ENCODE measurements at places on chromosomes 3 and 15.

- no peak for DNase-seq
Observed at GRCh38 chr15:73941871-73942635, 15.8 kb downstream of the LOXL1 start.

DNA sequence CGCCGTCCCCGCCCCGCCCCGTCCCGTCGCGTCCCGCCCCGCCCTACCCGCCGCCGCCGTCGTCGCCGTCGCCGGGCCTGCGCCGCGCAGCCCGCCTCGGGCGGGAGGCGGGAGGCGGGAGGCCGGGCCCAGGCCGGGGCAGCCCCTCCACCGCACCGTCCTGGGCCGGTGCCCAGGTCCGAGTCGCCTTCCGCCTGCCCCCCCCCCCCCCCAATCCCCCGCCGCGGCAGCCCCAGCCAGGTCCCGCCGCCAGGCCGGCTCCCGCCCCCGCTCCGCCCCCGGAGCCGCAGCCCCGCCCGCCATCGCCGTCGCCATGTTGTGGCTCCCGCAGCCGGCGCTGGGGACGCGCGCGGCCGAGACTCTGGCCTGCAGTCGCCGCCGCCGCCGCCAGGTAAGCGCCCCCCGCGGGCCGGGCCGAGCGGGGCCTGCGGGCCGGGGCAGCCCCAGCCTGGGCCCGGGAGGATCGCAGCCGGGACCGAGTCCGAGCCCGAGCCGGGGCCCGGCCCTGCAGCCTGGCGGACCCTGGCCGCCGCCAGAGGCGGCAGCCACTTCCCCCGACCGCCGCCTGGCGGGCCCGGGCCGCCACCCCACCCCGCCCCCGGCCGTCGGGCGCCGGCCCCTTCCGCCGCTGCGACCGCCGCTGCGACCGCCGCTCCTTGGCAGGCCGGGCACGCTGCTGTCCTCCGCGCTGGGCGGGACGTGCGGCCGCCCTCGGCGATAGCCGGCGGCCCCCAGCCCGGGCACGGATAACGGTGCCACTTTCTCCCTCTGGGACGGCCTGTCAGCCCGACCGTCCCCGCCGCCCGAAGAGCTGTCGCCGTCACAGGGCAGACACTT is at the start of gene ZNF592:
Gene ZNF592, plus strand, starts transcription at position 319 of the 837 bp plus-strand sequence. CDS start 34,084 bp downstream, outside the sequence.
- DNase-seq = peak; percentile 91

GRCh38 chr3:37189109-37189508 is 14.7 kb upstream of the LRRFIP2 start:
- no peak for DNase-seq

GRCh38 chr3:100389025-100389424 is 11.9 kb downstream of the TOMM70 start:
- no peak for DNase-seq

DNA sequence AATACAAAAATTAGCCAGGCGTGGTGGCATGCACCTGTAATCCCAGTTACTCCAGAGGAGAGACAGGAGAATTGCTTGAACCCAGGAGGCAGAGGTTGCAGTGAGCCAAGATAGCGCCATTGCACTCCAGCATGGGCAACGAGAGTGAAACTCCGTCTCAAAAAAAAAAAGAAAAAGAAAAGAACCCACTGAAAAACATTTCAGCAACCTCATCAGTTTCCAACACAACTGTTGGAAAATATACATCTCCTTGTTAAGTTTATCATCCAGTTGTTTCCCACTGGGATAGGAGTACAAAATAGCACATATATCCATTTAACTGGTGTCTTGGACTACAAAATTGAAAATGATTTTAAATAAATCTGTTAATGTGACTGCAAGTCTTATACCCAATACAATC is 2.2 kb downstream of the RPN1 start:
- no peak for DNase-seq

DNA sequence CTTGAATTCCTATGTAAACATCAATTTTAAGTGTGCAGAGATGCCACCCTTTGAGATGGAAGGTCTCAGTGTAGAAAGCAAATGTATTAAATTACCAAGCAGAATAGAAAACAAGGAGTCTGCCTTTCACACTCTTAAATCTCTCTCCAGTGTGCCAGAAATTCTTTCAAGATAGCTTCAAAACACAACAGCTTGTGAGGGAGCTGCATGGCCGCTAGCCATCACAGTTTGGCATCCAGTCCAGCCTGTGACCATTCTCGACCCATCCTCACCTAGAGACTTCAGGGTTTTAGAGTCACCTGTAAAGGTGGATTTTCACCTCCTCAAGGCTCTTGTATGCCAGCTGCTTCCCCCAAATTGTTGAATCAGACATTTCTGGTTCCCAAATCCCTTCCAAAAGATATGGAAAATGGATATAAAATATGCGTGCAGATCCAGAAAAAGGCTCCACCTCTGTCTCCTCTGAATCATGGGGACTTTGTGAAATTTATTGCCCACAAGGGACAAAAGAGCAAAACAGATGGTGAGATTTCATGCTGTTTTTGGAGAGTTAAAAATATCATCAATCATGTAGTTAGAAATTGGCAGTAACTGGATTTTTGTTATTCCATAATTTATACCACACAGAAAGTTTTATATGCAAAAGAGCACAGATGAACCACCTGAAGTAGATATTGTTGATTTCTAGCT is 114.2 kb upstream of the THRB start:
- DNase-seq = no peak

GRCh38 chr3:43219616-43220015 is 66.7 kb upstream of the SNRK start:
- no peak for DNase-seq

DNA sequence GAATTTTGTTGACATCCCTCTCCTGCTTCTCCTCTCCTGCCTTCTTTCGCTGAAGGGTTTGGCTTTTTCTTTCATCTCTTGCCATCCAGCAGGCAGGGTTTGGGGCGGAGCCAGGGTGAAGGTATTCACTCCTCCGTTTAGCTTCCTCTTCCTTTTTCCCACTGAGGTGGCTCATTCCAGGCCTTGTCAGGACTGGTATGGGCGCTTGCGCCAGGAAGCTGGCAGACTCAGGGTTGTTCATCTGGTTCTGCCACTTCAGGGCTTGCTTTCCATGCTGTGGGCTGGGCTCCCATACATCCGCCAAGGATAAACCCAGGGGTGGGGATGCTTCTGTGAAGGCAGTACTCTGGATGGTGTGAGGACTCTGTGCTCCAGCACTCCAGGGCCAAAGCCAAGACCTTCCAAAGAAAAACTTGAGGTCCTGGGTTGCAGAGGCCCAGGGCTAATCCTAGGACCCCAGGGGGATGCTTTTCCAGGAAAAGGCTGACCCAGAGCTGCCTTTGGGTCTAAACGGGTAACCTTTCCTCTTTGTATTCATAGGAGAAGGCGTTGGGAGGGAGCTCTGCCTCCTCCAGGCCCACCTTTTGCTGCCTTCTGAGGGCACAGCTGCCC is 7.7 kb upstream of the AMOTL2 start:
- peak; percentile 68 for DNase-seq

DNA sequence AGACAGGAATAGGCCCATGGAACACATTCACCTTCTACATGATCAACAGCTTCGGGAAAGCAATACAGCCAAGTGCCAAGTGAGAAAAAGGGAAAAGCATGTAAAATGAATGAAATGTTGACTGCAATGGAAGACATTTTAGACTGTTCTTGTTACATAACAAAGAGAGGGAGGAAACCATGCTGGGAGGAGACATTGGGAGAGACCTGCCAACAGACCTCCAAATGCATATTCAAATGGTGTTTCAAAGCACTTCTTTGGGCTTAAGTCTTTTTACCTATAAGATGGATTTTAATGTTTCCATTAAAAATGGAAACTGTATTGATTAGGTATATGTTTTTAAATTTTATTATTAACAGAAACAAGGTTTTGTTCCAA is 350.0 kb upstream of the THBS1 start:
- no peak for DNase-seq

GRCh38 chr15:61839546-61839945 is 220.7 kb downstream of the VPS13C start:
- no peak for DNase-seq

- no peak for DNase-seq
Observed at GRCh38 chr3:165279471-165279870, 83.3 kb upstream of the SLITRK3 start.

DNA sequence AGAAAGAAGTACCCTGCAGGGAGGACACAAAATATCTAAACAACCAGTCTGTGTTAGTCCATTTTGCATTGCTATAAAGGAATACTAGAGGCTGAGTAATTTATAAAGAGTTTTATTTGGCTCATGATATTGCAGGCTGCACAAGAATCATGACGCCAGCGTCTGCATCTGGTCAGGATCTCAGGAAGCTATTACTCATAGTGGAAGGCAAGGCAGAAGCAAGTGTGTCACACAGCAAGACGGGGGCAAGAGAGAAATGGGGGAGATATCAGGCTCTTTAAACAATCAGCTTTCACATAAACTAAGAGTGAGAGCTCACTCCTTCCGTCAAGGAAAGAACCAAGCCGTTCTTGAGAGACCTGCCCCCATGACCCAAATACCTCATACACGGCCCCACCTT is 614.8 kb downstream of the ZIC1 start:
- DNase-seq = no peak

- DNase-seq = no peak
Observed at GRCh38 chr3:126153695-126154360, 26.6 kb downstream of the ALDH1L1 start.

GRCh38 chr3:66442254-66443117 is 58.3 kb downstream of the LRIG1 start:
- DNase-seq = no peak

DNA sequence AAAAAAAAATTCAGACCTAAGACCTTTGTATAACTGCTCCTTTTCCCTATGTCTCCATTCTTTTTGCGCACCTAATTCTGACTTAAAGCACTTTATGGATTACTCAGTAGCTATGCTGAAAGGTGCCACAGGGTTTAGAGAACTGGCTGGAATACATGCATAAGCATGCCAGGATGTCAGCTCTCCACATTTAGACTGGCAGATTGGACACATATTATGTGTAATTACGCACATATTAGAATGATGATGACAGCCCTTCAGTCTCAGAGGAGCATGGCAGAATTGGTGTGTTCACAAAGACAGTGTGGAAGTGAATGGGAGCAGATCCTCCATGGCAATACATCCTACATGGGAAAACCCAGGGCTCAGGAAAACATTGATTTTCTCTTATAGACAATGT is 108.1 kb upstream of the LSAMP start:
- no peak for DNase-seq

DNA sequence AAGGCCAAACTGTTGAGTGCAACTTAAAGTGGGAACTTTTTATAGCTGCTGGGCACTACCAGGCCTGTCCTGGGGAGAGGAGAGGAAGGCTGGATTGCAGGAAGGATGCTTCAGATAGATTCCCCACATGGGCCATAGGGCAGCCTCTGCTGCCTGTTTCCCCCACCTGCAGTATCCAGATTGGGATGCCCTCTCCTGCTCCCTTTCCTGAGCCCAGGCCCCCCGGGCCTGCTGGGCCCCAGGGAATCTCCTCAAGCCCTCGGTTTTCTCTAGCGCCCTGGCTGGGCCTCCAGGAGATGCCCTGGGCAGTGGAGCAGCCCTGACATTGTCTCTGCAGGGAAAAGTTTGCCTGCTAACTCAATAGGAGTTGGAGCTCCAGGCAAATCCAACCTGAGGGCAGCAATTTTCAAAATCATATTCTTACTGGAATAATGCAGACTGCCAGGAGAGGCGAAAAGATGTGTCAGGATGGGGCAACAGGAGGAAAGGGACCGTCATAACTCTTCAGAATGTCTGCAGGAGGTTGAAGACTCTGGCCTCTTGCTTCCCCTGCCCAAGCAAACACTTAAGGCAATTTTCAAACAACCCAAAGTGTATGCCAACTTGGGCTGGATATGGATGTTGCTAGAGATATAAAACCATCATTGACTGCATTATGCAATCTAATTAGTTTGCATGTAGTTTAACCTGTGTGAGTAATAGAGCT is 4.4 kb downstream of the NR2F2 start:
- DNase-seq = no peak

- DNase-seq = no peak
Observed at GRCh38 chr3:182802413-182803390, 9.4 kb downstream of the ATP11B start.

- DNase-seq = no peak
Observed at GRCh38 chr3:21889166-21889565, 138.2 kb upstream of the ZNF385D start.

DNA sequence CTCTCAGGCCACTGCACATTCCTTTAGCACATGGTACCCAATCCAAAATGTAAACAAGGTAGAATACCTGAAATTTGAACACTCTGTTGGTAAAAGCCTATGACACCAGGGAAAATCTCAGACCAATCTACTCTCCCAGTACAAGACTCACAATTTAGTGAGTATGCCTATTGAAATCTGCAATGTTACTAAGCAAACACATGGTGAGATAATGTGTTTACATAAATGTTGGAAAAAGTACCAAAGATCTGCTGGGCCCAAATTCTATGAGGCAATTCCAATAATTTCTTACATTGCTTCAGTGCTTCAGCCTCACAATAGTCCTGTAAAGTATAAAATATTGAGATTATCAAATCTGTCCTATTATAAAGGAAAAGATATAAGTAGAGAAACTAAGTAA is 536.1 kb downstream of the PYDC2 start:
- DNase-seq = no peak

- no peak for DNase-seq
Observed at GRCh38 chr3:88807491-88808105, 299.8 kb upstream of the EPHA3 start.

DNA sequence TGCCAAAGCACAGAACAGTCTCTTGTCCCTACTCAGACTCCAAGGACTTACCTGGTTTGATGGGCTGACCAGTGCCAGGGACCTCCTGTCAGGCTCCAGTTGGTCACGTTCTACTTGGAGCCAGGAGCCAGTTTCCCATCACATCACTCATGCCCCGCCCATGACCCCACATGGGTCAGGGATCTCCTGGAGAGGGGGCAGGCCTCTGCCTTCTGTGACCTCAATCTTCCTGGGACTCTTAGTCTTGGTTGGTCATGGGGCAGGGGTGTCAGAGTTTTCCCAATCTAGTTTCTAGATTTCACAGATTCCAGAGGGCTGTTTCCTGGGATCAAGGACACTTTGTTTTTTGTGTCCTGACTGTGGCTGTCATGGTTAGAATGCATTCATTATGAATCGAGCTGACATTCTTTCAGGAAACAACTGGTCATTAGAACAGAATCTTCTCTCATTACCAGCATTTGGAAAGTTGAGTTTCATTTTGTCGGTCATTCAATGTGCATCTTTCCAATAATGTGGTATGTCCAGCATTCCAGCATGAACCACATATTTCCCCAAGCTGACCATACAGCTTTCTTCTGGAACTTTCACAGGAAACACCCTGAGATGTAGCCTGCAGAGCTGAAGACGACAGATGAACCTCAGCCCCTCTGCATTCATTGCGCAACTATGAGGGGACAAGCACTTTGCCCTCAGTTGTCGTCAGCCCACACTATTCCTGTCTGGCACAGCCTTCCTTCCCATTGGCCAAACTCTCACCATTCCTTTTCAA is 19.8 kb downstream of the CYP19A1 start:
- DNase-seq = peak; percentile 66

DNA sequence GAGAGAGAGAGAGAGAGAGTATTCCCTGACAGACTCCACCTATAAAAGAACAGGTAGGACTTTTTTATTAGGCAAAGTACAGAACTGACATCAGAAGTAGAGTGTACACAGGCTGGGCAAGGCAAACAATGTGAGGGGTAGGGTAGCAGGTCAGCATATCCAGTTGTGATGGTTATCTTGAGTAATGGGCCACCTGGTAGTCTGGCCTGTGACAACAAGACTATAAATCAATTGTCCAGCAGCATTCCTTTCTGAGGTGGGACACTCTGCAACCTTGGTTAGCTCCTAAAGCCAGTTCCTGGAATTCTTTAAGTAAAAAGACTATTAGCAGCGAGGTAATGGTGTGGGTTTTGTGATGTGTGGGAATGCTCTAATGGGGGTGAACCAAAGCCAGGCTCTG is 14.9 kb upstream of the TMCC1 start:
- no peak for DNase-seq

- DNase-seq = no peak
Observed at GRCh38 chr3:157134620-157135191, 25.2 kb downstream of the CCNL1 start.

Measured in coronary artery (tissue), 2 donors.